ENCODE measurements at places on chromosomes 2 and 18.

- DNase-seq, result no peak
Observed at GRCh38 chr2:111227716-111228141, 107.0 kb downstream of the BCL2L11 start.

- no peak for DNase-seq
Observed at GRCh38 chr2:60051991-60052390, 501.5 kb downstream of the BCL11A start.

- no peak for DNase-seq
Observed at GRCh38 chr2:160140471-160140870, 59.6 kb downstream of the ITGB6 start.

DNA sequence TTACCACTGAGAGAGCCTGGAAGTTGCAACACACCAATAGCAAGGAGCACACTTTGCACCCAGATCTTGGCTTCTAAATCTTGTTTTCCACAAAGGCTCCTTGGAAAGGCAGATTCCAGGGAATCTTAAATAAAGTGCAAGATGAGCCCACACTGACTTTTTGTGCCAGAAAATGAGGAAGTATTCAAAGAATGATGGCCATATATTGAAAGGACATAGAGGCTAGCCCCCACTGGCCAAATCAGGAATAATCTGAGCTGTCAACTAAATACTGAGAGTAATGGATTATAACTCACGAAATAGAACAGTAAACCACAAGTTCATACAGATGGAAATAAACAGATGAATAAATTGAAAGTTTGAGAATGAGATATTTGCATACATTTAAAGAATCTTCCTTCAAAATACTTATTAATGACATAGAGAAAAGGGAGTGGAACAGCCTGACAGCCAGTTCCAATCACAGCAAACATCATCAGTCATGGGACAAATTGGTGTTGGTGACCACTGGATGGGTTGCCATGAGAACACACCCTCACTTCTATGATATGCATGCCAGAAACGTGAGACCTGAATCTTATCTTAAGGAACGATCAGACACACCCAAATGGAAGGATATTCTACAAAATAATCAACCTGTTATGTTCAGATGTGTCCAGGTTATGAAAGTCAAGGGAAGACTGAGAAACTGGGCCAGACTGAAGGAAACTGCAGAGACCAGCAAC, 12.2 kb upstream of the ACKR3 start:
- no peak for DNase-seq

DNA sequence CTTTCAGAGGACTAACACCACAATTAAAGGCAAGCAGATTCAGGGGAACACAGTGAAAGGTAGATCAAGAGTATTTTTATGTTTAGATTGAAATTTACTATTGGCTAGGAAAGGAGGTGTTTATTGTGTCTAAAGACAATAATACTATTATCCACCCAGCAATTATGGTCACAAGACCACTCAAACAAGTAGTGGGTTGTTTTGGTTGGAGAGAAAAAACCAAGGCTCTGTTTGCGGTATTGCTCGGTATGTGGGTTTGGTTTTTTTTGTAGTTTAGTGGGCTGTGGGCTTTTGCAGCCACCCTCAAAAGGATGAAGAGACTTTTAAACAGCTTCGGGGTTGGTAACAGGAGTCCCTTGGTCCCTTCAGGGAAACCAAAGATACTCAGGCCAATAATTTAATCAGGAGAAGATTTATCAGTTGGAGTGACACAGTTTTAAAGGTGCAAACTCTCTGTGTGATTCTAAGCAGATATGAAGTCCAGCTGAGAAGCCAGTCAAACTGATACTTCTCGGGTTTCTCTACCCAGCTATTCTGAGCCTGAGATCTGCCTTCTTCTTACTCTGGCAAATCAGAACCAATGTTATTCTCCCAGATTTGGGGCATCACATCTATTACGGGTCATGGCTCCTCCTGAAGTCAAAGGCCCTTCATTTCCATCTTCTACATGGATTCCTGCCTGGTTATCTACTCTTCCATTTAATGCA, 55.3 kb downstream of the DCC start:
- no peak for DNase-seq

DNA sequence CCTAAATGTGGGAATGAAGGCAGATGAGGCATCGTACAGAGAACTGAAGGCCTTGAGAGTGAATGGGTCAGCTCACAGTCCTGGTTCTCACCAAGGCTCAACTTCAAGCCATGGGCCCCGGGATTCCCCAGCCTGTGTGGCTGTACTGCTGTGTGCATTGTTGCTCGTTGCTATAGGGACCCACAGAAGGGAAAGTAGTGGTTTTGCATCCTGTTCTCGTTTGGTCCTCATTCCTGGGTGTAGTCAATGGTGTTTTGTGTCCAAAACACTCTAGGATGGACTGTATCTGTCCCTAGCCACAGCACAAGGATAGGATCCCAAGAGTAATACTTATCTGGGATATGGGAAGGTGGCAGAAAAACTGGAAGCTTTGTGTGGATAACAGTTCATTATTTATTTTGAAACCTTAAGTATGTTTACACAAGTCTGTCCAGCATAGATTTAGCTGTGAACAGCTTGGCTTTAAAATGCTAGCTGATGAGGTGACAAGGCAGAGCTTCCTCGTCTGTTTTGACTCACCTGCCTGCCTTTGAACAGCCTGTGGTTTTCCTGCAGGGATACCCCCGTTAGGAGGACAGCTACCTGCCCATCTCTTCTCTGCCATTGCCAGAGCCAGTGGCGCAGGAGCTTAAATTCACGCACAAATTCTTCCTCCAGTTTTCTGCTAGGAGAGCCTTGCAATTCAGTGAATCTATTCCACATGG, 85.0 kb downstream of the WDSUB1 start:
- no peak for DNase-seq

- no peak for DNase-seq
Observed at GRCh38 chr2:12045864-12046291, 299.4 kb downstream of the LPIN1 start.

Measured in mammary epithelial cell (primary cell).